ENCODE measurements at places on chromosomes 16 and 17.
A peak's percentile ranks its signal among the peaks of the same experiment; 100 is the strongest.

DNA sequence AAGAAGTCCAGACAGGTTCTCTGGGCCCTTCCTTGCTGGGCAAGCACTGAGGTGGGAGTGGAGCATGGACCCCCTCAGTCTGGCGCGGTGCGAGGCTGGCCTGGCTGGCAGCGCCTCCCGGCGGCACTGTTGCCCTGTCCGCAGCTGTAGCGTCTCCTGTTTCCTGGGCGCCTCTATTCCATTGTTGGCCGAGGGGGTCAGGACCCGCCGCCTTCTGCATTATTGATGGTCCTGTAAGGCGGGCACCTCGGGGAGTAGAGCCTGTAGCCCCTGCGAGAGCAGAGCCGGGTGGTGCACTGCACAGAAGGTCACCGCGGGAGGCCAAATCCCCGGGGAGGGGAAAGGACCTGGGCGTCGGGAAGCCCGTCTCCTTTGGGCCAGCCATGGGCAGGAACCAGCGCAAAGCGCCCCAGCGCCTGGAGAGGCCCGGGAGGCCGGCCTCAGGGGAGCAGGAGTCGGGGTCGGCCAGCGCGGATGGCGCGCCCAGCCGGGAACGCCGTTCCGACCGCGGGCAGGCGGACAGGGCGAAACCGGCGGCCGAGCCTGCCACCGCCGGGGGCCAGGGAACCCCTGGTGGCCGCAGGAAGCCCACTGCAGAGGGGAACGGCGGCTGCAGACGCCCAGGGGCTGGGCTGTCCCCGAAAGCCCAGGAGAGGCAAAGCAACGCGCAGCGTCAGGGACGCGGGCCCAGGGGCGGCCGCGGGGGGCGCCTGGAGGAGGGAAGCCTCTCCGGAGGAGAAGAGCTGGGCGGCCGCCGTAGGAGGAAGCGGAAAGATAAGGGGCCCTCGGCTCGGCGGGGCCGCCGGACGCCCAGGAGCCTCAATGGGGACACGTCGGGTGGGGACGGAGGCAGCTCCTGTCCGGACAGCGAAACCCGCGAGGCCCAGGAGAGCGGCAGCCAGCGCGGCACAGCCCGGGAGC, at the start of gene MYO15B:
Gene MYO15B (plus strand): TSS at position 126 of the 921 bp plus-strand sequence. CDS start 258 bp downstream, at position 384.
- DNase-seq = no peak

- DNase-seq = no peak
These were observed 232.8 kb downstream of the BCAS3 start for GRCh38 chr17:60910415-60910814.

DNA sequence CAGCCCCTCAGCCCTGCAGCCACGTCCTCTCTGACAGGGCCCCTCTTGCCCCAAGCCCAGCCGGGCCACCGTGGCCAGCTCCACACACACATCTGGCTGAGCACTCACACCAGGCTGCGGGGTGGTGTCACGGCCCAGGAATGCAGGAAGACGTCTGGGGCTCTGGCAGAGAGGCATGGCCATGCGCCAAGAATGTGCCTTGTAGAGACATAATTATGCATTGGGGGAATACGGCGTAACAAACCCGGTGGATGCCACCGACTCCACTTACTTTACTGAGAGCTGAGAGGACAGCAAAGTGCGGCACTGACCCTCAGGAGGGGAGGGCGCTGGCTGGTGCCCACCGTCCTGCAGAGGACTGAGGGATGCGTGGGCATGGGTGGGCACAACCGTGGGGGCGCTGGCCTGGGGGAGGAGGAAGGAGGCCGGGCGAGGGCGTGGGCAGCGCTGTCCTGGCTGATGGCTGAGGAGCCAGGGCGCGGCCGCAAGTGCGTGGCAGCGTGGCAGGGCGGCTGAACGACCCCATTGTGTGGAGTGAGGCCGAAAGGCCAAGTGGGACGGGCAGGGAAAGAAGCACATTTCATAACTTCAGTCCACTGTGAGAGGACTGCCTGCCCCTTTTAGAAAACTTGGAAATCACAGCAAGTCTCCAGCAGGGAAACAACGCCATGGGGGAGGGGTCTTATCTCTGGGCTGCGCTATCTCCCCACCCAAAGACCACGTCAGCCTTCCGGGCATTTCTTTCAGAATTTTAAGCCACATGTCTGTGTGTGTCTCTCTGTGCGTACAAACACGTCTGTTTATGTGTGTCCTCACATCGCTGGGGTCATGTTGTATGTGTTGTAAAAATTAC, 30.6 kb downstream of the METRNL start:
- DNase-seq = no peak

GRCh38 chr16:89443727-89444084, 46.7 kb downstream of the ANKRD11 start:
- DNase-seq = no peak

DNA sequence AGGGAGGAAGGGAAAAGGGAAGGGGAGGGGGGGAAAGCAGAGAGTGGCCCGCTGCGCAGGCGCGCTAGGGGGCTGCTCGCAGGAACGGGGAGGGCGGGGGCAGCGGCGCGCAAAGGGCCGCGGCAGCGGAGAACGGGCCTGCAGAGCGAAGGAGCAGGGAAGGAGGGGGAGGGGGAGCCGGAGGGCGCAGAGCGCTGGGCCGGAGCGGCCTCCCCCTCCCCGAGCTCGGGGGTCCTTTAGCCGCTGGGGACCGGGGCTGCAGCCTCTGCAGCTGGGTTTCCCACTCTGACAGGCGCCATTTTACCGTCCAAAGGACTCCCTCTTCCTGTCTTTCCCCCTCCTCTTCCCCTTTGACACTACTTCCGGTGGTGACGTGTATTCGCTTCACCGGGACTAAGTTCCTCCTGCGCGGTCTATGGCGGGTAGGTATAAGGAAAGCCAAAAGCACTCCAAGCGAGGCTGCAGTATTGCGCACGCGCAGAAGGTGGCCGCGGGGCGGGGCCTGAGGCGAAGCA, at the start of gene CTDNEP1:
Gene CTDNEP1 (minus strand): TSS at position 74 of the 515 bp plus-strand sequence. CDS start 438 bp downstream, outside the sequence.
- DNase-seq = peak; percentile 74

DNA sequence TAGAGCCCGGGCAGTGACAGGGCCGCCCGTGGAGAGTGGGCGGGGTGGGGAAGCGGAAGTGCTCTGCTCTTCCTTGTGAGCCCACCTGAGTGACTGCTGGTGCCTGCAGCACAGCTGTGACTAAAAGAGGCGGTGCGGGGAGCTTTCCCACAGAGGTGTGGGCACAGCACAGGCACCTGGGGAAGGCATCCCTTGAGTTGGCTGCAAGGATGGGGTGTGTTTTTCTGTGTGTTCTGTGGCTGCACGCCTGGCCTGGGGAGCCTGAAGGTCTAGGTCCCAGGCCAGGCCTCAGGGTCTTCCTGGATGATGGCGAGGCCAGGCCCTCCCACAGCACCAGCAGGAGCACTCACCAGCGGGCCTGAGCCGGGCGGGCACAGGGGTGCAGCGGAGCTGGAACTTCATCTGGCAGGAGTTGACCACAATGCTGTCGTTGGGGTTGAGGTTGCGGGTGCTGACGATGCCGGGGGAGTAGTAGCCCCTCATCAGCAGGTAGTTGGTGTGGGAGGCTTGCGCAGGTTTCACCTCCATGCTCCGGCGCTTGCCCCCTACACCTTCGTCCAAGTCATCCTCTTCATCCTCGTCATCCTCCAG, 67.1 kb downstream of the IL21R start:
- DNase-seq = no peak

- DNase-seq = no peak
These were observed 144.3 kb downstream of the MSI2 start for GRCh38 chr17:57400648-57401047.

DNA sequence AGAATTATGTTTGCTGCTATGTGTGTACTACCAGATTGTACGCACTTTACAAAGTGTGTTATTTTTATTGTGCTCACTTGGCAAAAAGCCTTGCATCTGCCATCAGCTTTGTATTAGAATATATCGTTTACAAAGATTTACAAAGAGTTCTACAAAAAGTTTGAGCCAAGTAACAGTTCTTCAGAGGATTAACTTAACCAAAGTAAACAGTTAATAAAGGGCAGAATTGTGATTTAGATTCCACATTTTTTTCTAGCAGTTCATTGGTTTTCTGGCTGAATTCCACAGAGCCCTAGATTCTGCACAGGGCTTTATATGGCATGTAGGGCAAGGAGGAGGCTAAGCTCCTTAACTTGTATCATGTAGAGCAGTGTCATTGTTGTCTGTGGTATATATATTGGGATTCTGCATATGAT, 29.4 kb downstream of the UTP18 start:
- no peak for DNase-seq

GRCh38 chr17:39069114-39069756, 82.2 kb downstream of the PLXDC1 start:
- DNase-seq = no peak

GRCh38 chr16:72221630-72222024, 49.7 kb upstream of the PMFBP1 start:
- DNase-seq = no peak

DNA sequence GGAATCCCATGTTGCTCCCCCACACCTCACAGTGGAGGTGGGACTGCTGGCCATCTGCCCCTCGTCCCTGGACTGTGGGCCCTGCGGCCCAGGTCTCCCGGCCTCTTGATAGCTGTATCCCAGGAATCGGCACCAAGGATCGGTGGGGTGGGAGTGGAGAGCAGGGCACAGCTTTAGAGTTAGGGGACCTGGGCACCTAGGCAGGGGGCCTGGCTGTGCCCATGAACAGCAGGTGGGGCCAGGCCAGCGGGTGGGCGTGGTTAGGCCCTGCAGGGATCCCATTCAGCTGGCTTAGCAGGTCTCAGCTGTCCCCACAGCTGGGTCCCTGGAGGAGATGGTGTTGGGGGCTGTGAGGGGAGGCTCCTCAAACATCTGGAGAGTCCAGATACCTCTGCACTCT, 49.2 kb downstream of the SREBF1 start:
- no peak for DNase-seq

GRCh38 chr16:58589326-58589905, 40.2 kb downstream of the CNOT1 start:
- DNase-seq = no peak

GRCh38 chr16:61684541-61684940, 351.7 kb downstream of the CDH8 start:
- DNase-seq = no peak

GRCh38 chr16:2664574-2664982, 17.7 kb upstream of the KCTD5 start:
- no peak for DNase-seq

GRCh38 chr16:89420204-89420603, 70.2 kb downstream of the ANKRD11 start:
- no peak for DNase-seq

DNA sequence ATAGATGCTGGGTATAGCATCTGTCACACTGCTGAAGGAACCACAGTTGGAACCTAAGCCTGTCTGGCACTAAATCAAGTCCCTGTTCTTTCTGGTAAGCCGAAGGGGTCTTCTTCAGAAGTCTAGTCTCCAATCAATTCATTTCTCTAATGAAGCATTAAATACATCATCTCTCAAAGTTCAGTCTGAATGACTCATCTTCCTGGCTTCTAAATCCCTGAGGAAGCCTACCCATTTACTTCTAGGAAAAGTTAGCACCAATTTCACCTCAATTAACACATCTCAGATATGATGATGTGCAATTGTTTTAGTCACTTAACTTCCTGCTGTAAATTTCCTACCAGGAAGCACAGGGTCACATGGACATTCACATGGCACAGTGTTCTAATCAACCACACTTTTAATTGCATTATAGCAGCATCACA, 49.9 kb downstream of the TEX14 start:
- no peak for DNase-seq

DNA sequence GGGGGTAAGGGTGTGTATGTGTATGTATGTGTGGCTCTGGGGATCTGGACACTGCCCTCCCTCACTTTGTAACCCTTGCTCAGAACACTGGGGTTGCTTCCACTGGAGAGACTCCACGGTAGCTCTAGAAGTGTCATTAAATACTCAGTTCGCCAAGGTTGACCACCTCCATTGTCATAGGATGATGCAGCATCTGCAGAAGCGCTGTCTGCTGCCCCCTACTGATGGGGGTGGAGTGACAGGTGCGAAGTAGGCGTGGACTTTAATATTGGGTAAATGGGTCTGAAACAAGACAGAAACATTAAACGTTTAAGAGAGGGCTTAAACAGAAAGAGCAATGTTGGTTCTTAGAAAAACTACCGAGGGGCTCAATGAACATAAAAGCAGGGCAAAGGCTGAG, 35.5 kb upstream of the STAC2 start:
- DNase-seq = no peak

Measured in NCI-H1417 treated with DMSO at 0.1 percent for 48 hours (cell line).